Fibroblast of lung (primary cell): ENCODE measurements at places on chromosomes 1 and 21.

- DNase-seq = no peak
These were observed 3.6 kb downstream of the RXRG start for GRCh38 chr1:165441166-165441880.

DNA sequence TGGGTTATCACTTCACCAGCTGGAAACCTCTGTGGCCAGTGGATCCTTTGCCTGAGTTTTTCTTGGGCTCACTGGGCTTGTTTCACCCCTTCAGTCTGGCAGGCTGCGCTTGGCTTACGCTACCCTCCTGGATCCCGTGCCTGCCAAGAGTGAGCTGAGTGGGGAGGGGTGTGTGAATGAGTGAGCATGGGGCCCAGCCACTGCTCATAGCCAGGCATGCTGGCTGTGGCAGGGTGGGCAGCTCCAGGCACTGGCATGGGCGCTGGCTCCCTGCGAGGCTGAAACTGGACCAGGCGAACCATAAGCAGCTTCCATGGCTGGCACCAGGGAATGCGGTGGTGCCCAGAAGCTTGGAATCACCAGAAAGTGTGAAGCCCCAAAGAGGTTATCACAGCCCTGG is 19.8 kb upstream of the GBP3 start:
- H3K4me1 ChIP-seq = peaks cover 2% of the 10 kb centered on the region
- no peak overlapping the region for H3K27ac ChIP-seq
- H3K4me3 ChIP-seq = no peak overlapping the region
- no peaks in the 10 kb centered on the region for H3K36me3 ChIP-seq
- H3K27me3 ChIP-seq = no peaks in the 10 kb centered on the region

DNA sequence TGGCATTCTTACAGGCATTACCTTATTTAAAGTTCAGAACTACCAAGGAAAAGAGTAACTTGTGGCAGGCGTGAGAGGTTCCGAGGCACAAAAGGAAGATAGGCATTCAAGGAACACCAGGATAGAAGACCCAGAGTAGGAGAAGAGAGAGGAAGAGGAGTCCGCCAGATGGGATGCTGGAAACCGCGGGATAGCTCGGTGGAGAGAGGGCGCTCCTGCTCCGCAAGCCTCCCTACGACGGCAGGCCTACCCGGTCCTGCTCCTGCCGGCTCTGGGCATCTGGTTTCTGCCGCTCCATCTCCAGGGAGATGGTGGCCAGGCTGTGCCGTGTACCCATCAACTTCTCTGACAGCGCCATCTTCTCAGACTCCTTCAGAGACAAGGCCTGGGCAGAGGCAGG is 5.4 kb upstream of the NBPF1 start:
- peaks cover 1% of the 10 kb centered on the region for H3K36me3 ChIP-seq
- no peak overlapping the region for H3K4me3 ChIP-seq
- H3K27me3 ChIP-seq = no peaks in the 10 kb centered on the region

DNA sequence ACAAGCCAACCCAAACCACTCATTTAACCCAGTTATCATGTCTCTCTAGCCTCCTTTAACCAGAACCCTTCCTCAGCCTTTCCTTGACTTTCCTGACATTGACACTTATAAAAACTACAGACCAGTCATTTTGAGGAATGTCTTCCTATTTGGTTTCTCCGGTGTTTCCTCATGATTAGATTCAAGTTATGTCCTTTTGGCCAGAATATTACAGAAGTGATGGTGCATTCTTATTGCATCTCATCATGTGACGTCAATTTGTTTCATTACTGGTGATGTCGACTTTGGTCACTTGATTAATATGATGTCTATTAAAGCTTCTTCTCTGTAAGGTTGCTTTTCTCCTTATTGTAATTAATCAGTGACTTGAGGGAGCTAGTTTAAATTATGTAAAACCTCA is 6.1 kb upstream of the RCSD1 start:
- H3K27ac ChIP-seq = no peak overlapping the region
- no peaks in the 10 kb centered on the region for H3K27me3 ChIP-seq
- H3K36me3 ChIP-seq = no peaks in the 10 kb centered on the region

DNA sequence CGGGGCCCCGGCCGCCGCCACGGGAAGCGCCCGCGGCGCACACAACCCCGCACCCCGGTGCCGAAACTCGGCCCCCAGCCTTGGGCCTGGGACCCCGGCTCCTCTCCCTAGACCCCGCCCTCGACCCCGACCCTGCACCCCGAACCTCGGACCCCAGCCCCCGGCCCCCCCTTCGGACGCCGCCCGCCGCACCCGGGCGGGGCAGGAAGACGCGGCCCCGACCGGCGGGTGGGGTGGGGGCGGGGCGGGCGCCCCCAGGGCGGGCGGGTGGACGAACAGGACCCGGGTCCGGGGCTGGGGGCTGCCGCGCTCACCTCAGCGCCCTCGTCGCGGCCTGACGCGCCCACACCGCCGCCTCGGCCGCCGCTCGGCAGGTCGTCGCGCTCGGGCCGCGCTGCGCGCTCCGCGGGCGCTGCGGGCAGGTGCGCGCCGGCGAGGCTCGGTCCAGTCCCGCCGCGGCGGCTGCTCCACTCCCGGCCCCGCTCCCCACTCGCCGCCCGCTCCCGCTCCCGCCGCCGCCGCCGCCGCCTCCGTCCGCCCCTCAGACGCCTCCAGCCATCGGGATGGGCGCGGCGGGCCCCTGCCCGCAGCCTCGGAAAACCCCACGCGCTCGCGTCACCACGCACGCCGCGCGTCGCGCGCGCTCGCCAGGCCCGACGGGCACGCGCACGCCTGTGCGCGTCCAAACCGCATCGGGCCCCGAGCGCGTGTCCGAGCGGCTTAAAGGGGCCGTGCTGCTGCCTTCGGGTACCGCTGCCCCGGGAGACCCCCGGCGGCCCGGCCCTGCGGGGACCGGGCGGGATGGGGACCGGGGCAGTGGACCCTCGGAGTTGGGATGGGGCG is at the start of gene GNB1:
GNB1 (minus strand) TSS at position 582 of the 843 bp plus-strand sequence. CDS start 65,634 bp downstream, outside the sequence.
- peak within 1 kb of the TSS; percentile 93 for H3K27ac ChIP-seq
- H3K4me1 ChIP-seq = peaks cover 12% of the 10 kb centered on the region
- peak; percentile 82 for DNase-seq

GRCh38 chr1:168372861-168373371 is 92.2 kb downstream of the TBX19 start:
- DNase-seq = no peak
- no peaks in the 10 kb centered on the region for H3K36me3 ChIP-seq
- no peak overlapping the region for H3K27ac ChIP-seq
- H3K4me1 ChIP-seq = no peaks in the 10 kb centered on the region
- no peak overlapping the region for H3K4me3 ChIP-seq

GRCh38 chr1:236550961-236551851 is 27.4 kb downstream of the LGALS8 start:
- no peak overlapping the region for H3K4me3 ChIP-seq
- no peaks in the 10 kb centered on the region for H3K27me3 ChIP-seq

- H3K36me3 ChIP-seq = no peaks in the 10 kb centered on the region
- no peaks in the 10 kb centered on the region for H3K27me3 ChIP-seq
- peak; percentile 96 for DNase-seq
- H3K4me1 ChIP-seq = peaks cover 3% of the 10 kb centered on the region
- H3K27ac ChIP-seq = no peak overlapping the region
These were observed 228.4 kb upstream of the NRIP1 start for GRCh38 chr21:15293240-15293639.

- no peak overlapping the region for H3K4me3 ChIP-seq
- peak overlapping the region; percentile 84 for H3K27ac ChIP-seq
- H3K36me3 ChIP-seq = peaks cover 2% of the 10 kb centered on the region
- peaks cover 28% of the 10 kb centered on the region for H3K4me1 ChIP-seq
- H3K27me3 ChIP-seq = no peaks in the 10 kb centered on the region
- DNase-seq = no peak
These were observed 12.1 kb downstream of the TRAPPC3 start for GRCh38 chr1:36137226-36137625.

- H3K4me1 ChIP-seq = no peaks in the 10 kb centered on the region
- H3K4me3 ChIP-seq = no peak overlapping the region
- H3K27ac ChIP-seq = no peak overlapping the region
- H3K27me3 ChIP-seq = no peaks in the 10 kb centered on the region
- H3K36me3 ChIP-seq = no peaks in the 10 kb centered on the region
- DNase-seq = no peak
These were observed 14.0 kb downstream of the THEMIS2 start for GRCh38 chr1:27886353-27886679.

DNA sequence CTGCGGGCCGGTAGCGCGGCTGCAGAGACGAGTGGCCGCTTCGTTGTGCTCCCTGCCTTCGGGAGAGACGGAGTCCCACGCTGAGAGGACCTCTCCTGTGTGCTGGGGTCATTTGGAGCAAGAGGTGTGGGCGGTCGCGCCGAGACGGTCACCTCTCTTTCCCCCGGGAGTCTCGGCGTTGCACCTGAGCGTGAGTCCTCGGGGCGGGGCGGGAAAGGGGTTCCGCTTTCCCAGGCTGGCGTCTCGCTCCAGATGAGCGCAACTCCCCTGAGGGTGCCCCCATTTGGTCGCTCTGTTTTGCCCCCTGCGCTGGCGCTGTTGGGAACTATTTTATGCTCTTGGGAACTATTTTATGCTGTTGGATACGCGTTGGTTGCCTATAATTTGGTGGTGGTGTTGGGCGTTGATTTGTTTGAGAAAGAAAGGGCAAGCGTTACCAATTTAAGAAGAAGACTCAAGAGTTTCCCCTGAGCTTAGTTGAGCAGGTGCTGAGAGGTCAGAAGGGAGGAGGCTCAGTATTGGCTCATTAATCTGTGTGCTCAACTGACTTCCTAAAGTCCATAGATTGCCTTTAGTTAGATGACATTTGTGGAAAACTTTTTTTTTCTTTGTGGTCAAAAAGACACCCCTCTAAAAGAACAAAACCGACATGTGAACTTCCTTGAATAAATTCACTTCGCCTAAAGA is 683 bp downstream of the LRRC8B start:
- peak overlapping the region; percentile 40 for H3K27ac ChIP-seq
- H3K36me3 ChIP-seq = no peaks in the 10 kb centered on the region
- peaks cover 2% of the 10 kb centered on the region for H3K4me1 ChIP-seq

- no peaks in the 10 kb centered on the region for H3K4me1 ChIP-seq
- no peak overlapping the region for H3K4me3 ChIP-seq
- no peaks in the 10 kb centered on the region for H3K27me3 ChIP-seq
- no peak overlapping the region for H3K27ac ChIP-seq
These were observed 241.6 kb downstream of the BACH1 start for GRCh38 chr21:29540289-29540688.

DNA sequence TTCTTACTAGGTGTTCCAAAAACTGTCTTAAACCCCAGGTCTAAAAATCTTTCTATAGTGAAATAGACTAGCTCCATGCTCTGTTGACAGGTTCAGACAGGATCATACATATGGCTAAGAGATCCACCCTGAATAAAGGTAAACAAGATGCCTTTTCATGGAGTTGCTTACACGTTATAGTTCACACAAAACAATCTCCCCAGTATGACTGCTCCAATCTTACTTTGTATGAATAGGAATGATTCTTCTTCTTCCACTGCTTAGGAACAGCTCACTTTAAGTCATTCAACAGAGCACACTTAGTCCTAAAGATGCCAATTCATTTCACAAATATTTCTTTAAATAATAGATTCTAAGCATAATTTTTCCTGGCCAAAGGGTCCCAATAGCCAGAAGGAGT is 16.0 kb downstream of the ELK4 start:
- H3K27ac ChIP-seq = no peak overlapping the region
- no peaks in the 10 kb centered on the region for H3K27me3 ChIP-seq
- peaks cover 4% of the 10 kb centered on the region for H3K36me3 ChIP-seq
- H3K4me3 ChIP-seq = no peak overlapping the region

DNA sequence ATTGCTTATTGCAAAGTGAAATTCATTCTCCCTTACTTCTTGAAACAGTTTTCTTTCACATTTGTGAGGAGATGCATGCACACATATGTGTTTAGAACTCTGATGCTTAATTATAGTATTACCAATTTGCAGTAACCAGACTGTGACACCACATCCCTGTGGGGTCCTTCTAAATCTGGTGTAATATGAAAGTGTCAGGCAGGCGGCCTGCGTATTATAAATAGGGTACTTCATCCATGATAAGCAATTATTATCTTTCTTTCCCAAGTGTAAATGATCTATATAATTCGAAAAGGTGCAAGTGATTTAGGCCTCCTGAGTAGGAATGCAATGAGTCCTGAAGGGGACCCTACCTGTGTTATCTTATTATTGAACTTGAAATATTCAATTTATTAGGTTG is 876 bp downstream of the EFCAB7 start:
- H3K4me3 ChIP-seq = peak overlapping the region; percentile 83
- H3K27ac ChIP-seq = peak overlapping the region; percentile 99

- H3K27me3 ChIP-seq = no peaks in the 10 kb centered on the region
- H3K27ac ChIP-seq = no peak overlapping the region
- no peaks in the 10 kb centered on the region for H3K36me3 ChIP-seq
These were observed 50.6 kb downstream of the UCK2 start for GRCh38 chr1:165877940-165878556.

DNA sequence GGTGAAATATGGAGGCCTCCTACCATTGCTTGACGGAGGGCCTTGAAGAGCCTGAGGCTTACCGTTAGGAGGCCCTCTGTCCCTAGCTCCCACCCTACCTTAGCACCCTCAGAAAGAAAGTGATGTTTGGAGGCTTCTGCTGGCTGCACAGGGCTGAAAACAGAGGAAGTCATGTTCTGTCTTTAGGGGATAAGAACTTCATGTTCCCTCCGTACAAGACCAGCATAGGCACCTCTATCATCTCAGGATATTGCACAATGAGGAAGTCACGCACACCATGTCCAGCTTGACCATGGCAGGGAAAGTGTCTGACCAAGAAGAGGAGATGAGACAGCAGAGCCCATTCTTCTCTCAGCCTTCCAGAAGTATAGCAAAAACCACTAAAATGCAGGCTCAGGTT is 13.8 kb downstream of the ADORA3 start:
- H3K27me3 ChIP-seq = peaks cover 15% of the 10 kb centered on the region
- no peak overlapping the region for H3K4me3 ChIP-seq
- no peaks in the 10 kb centered on the region for H3K36me3 ChIP-seq
- H3K27ac ChIP-seq = no peak overlapping the region

- peaks cover 17% of the 10 kb centered on the region for H3K36me3 ChIP-seq
- DNase-seq = no peak
- H3K27me3 ChIP-seq = no peaks in the 10 kb centered on the region
- no peaks in the 10 kb centered on the region for H3K4me1 ChIP-seq
- H3K4me3 ChIP-seq = no peak overlapping the region
- H3K27ac ChIP-seq = no peak overlapping the region
These were observed 147.1 kb downstream of the PGBD5 start for GRCh38 chr1:230278871-230279582.

DNA sequence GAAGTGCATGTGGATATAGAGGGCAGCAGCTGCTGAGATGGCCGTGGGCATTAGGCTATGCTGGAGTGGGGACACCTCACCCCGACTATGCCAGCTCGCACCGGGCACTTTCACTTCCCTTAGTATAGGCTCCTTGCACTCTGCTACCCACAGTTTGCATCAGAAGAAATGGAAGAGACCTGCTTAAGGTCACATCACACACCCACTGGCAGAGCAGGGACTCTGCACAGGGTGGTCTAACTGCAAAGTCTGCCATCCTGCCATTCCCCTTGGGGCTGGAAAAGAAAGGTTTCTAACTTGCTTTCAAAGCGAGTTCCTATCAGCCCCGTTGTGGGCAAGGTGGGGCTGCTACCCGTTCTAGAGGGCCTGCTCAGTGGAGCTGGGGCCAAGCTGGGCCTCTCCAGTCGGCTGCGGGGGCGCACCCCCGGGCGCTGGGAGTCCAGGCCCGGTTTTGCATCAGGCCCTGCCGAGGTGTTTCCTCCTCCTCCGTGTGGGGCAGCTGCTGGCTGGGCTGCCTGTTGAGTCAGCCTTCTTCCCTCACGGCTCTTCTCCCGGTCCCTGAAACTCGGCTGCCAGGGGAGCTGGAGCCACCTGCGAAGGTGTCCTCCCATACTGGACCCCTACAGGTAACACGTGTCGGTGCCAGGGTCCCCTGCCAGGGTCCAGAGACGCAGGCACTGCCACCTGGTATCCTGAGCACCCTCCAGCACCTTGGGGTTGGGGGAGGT is at the start of gene SYTL1:
SYTL1 (plus strand) TSS at position 498 of the 728 bp plus-strand sequence. CDS start 3,313 bp downstream, outside the sequence.
- peak within 1 kb of the TSS; percentile 8 for H3K4me3 ChIP-seq
- no peak within 1 kb of the TSS for H3K27ac ChIP-seq
- peaks cover 8% of the 10 kb centered on the region for H3K4me1 ChIP-seq
- peak; percentile 56 for DNase-seq
- no peaks in the 10 kb centered on the region for H3K27me3 ChIP-seq
- no peaks in the 10 kb centered on the region for H3K36me3 ChIP-seq
